ENCODE measurements at places on chromosomes 5 and 9.

- DNase-seq: no peak
Observed at GRCh38 chr5:135704616-135705015, 125.8 kb upstream of the CXCL14 start.

- DNase-seq: no peak
Observed at GRCh38 chr5:111545031-111545430, 32.7 kb upstream of the STARD4 start.

DNA sequence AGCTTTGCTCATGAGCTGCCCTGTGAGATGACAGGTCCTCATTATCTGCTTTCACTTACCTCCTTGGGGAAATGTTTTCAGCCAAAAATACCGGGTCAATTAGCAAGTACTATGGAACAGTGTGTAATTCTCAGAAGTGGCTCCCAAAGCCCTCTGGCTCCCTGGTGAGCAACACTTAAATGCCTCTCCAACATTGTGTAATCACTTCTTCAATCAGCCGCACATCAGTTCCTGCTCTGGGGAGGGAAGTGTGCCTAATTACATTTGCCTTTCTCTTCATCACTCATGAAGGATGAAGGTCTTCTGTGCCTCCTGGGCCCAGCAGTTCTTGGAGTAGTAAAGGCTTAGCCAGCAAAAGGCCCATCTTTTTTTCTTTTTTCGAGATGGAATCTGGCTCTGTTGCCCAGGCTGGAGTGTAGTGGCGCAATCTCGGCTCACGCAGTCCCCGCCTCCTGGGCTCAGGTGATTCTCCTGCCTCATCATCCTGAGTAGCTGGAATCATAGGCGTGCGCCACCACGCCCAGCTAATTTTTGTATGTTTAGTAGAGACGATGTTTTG is 23.1 kb downstream of the NIM1K start:
- DNase-seq: no peak

DNA sequence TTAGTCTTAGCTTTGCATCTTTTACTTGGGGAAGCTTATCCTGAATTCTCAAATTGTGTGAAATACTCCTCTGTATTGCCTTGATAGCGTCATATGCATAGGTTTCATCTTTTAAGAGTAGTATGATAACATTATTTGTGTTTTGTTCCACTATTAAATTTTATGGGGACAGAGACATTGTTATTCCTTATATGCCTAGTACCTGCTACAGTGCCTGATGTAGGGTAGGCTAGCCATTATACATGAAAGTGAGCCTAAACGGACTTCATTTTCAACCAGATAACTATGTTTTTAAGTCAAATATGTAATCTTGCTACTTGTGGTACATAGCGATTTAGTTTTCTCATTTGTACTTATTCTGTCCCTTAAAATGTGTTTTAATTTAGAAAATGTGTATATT is 105.9 kb downstream of the DMXL1 start:
- no peak for DNase-seq

GRCh38 chr9:87160148-87161102 is 213.1 kb upstream of the GAS1 start:
- peak; percentile 100 for DNase-seq

DNA sequence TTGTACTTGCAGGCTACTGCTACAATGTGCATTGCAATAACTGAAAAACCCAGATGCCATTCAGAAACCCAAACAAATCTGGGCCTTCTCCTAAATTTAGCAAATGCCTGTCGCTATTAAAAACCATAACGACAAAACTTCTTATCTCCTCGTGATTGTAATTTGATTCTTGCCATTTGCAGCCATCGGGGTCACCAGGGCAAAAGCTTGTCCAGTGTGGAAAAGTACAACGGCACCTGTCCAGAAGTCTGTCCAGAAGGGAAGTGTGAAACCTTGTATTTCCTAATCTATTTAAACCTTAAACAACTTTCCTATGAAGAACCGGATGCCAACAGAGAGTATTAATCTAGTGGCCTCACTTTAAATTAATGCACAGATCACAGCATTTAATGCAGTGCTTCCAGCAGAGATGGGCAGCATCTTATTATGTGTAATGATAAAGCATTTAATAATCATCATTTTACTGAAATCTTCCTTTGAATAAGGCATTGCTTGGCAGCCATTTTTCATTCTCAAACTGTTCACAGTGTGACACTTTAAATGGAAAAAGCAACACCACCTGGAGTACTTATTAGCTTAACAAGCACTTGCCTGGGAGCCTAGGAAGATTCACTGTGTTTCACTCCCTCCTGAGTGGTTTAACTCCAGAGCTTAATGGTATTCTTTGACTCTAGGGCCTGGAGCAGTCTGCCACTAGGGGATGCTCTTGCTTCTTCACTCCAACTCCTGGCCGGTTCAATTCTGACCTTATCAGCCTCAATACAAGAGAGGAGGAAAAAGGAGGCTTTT is 4.9 kb upstream of the C7 start:
- DNase-seq: peak; percentile 58

DNA sequence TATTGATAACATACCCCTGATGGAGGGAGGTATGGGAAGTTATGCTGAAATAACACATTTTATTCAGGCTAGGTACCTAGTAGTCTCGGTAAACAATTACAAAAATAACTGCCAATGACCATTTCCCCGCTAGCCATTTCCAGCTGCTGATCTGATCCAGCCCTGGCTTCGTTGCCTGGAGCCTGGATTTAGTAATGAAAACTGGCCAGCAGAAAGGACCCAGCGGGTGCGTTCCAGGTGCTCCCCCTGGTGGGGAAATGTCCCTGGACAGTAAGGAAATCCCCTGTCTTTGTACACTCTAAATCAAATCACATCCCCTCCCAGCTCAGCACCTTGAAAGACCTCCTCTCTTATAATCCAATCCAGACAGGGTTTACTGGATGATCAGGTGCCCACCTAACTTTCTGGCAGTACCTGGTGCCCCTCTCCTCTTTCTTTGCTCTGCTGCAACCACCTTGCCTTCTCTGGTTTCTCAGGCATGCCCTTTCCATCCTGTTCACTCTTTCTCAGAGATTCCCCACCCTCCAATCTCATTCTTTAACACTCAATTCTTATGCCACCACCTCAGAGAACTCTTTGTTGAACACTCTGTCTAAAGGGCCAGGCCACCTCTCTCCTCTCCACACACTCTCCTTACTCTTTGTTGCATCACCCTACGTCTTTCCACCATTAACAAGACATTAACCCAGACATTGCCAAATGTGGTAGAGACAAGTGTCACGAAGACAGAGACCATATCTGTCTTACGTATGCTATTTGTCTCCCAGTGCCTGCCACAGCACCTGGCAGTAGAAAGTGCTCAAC is 50.1 kb upstream of the SMAD5 start:
- peak; percentile 60 for DNase-seq

DNA sequence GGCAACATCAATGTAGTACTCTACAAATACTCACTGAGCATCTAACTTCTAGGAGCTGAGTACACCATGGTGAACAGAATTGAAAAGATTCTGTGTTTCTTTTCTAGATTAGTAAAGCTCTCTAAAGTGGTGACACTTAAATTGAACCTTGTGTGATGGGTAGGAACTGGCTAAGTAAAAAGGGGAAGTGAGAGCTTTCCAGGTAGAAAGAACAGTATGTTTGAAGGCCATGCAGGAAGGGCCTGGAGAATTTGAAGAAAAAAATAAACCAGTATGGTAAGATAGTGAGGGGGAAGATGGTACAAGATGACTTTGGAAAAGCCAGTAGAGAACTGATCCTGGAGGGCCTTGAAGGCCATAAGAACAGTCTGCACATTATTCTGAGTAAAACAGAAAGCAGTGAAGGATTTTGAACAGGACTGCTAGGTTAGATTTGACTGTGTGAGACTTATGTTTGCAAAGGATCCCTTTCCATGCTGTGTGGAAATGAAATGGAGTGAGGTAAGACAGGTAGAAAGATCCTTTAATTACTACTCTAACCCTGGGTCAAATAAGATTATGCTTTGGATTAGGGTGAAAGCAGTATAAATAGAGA is 46.7 kb upstream of the UBQLN1 start:
- DNase-seq: no peak

- no peak for DNase-seq
Observed at GRCh38 chr9:135971111-135971766, 10.1 kb upstream of the UBAC1 start.

DNA sequence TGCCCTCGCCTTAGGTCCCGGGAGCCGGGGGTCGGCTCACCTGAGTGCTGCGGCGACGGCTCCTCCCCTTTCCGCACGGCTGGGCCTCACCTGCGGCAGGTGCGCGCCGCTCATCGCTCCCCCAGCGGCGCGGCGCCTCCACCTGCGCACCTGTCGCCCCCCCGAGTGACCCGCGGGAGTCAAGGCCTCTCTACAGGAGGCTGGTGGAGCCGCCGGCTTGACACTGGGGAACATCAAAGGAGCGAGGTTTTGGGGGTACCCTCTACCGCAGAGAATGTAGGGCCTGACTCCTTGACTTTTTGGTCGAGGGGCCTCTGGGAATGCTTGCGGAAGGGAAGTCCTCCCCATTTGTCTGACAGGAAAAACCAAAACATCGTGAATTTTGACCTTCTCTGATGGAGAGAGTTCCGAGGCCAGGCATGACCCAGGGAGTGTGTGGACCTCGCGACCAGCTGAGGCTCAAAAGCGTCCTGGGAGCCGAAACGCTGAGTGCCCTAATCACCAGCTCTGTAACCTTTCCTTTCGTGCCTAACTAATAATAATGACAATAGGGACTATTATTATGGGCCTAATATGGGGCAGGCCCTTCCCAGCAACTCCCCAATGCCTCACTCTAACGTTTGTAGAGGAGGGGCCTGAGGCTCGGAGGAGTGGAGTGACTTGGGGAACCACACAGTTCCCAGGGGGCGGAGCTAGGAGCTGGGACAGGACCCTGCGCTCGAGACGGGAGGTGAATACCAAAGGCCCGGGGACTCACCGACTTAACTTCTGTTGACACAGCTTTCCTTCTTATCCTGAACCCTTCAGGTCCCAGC is 714 bp upstream of the IER5L start:
- DNase-seq: no peak

DNA sequence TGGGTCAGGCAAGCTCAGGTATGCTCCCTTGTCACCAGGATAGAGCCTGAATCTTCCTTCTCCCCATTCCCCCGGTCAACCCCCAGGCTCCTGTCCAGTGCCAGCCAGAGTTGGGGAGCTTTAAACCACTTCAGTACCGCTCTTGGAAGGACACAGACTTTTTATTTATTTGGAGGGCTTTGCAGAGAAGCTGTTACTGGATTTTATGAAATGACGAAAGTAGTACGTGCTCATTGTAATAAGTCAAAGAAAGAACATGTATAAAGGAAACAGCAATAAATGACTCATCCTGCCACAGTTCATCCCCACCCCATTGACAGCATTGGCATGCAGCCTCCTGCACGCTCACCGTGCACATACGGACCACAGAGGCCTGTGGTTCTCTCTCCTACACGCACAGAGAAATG is 230.3 kb downstream of the AUH start:
- DNase-seq: peak; percentile 95

- no peak for DNase-seq
Observed at GRCh38 chr5:411728-412127, 31.2 kb upstream of the EXOC3 start.

- no peak for DNase-seq
Observed at GRCh38 chr5:67935908-67936566, 279.5 kb upstream of the PIK3R1 start.

DNA sequence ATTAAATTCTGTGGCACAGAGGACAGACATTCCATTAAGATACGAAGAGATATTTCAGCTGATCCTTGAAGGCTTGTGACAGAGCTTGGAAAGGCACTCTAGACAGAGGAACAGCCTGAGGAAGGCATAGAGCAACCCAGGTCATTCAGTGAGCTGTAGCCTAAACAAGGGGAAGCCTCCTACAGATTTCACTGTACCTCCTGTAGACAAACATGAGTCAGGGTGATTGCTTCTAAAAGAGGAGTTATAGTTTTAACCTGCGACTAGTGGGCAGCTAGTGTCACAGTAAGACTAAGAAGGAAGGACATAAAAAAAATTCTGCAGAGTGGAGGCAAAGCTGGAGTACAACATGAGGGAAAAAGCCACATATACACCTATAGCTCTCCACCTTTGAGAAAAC is 43.5 kb upstream of the ANKDD1B start:
- peak; percentile 33 for DNase-seq

GRCh38 chr5:95779611-95780010 is 42.9 kb downstream of the GLRX start:
- DNase-seq: no peak

- DNase-seq: no peak
Observed at GRCh38 chr9:90860826-90861225, 59.2 kb downstream of the SYK start.

DNA sequence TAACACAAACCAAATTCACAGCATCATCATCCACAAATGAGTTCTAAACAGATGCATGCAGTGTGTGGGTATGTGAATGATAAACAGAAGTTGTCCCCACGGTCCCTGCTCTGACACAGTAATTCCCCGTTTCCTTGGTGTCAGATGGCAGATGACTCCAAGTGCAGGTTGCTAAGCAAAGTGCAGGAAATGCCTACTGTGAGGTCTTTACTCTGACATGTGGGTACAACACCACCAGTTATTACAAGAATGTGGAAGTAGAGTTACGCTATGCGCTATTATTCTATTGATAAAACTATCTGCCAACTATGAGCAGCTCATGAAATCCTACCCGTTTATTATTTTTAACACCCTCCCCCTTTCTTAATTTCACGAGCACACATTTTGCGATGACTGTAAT is 448.9 kb downstream of the BNC2 start:
- DNase-seq: no peak

DNA sequence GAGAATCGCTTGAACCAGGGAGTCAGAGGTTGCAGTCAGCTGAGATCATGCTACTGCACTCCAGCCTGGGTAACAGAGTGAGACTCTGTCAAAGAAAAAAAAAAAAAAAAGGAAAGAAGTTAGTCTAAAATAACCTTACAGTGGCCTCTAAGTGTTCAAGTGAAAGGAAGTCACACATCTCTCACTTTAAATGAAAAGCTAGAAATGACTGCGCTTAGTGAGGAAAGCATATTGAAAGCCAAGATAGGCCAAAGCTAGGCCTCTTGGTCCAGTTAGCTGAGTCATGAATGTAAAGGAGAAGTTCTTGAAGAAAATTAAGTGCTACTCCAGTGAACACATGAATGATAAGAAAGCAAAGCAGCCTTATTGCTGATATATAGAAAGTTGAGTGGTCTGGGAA is 38.1 kb downstream of the ITGA1 start:
- DNase-seq: no peak

- no peak for DNase-seq
Observed at GRCh38 chr9:21788752-21789151, 13.7 kb upstream of the MTAP start.
